ENCODE measurements at places on chromosomes 13 and 19. TPM values are rescaled to one million over a fixed set of nuclear protein-coding genes. Genes with fewer than 3 reads are reported as not detected.

DNA sequence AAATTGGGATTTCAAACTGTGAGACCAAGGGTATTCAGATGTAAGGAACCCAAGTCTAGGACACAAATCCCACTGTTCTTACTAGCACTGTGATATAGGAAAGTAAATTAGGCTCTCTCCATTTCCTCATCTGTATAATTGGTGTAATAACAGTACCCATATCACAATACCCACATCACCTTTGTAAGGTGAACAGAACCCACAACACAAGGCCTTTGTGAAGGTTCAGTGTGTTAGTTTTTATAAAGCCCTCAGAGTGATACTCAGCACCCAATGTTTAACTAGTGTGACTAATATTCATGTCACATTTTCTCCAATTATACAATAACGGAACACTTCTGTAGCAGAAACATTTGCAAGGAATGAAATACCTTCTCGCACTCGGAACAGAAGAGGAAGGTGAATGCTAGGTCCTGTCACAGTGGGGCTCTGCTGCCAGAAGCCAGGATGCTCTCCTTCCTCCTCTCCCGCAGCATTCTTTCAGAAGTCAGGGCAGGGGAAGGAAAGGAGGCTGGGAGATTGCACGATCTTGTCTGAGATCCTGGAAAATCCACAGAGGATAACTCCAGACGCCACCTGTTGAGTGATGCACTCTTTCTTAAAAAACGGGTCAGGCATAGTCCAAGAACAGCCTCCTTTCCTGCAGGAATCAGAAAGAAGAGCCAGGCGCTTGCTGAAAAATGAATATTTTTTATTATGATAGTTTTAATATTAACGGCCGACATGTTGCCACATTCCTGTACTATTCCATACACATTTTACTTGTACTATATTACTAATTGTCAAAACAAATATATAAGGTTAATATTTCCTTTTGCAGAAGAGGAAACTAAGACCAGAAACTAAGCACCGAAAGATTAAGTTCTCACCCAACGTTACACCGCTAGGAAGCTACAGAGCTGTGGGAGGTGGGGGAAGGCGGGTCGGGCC lies 762 bp downstream of the ZNF45 start:
- DNase-seq: no peak

DNA sequence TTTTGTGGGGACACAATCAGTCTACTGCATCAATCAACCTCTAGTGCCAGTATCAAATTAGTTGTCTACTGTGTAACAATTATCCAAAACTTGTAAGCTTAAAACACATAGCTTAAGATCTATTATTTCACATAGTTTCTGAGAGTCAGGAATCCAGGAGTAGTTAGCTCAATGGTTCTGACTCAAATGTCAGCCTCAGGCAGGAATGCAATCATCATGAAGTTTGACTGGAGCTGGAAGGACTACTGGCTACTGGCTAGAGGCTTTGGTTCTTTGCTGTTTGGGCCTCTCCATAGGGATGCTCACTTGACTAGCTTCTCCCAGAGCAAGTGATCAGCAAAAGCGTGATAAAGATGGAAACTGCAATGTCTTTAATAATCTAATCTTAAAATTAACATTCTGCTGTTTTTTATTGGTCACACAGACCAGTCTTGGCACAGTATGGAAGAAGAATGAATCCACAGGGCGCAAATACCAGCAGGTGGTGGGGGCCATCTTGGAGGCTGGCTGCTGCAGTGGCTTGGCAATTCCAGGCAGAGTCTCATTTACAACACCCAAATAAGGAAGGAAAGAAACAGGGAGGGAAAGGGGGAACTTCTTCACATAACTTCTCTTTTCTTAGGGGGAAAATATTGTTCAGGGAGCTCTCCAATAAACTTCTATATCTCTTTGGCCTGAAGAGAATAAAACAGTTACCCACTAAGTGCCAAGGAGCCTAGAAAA lies 15.7 kb downstream of the CAB39L start:
- no peak for DNase-seq

GRCh38 chr13:23391752-23392151 lies 41.8 kb downstream of the SACS start:
- no peak for DNase-seq

GRCh38 chr19:58479303-58479702 lies 3.2 kb downstream of the ZNF446 start:
- DNase-seq: no peak

DNA sequence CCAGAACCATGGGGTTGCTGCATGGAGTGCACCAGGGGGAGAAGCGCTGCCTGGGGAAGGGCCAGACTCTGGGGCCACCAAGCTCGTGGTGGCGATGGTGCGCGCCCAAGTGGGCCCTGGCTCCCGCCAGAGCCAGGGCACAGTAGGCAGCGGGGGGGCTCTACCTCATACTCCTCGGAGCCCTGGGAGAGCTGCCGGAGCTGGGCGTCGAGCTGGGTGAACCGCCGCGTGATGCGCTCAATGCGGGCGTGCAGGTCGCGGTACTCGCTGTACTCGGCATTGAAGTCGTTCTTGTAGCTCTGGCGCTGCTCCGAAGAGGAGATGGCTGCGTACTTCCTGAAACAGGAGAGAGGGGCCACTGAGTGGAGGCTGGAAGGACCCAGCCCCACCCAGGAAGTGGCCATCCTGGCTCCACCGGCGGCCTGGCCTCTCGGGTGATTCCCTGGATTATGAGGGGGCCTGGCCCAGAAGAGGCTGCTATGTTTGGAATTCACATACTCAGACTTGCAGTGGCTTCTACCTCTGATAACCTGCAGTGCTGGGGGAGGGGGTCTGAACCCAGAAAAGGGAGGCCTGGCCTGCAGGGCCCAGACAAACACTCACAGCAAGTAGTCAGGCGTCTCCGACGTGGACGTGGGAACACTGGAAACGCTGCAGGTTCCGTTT lies 8.3 kb upstream of the ISYNA1 start:
- no peak for DNase-seq

GRCh38 chr13:40568246-40569023 lies 98.0 kb downstream of the FOXO1 start:
- DNase-seq: no peak

- DNase-seq: no peak
Measured at GRCh38 chr13:72149701-72150100, 282.7 kb upstream of the DACH1 start.

DNA sequence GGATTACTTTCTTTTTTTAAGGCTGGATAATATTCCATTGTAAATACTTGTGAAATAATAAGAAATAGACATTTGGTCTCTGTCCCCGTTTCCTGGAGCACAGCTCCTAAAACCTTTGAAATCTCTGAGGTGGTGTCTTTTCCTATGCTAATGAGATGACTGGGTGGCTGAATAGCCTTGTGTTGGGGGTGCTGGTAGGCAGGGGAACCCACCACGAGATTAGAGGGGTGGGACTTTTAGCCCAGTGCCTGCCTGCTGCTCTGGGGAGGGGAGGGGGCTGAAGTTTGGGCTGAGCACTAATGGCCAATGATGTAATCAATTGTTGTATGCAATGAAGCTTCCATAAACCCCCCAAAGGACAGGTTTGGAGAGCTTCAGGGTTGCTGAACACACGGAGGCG lies 175.7 kb downstream of the FGF9 start:
- no peak for DNase-seq

- peak; percentile 42 for DNase-seq
Measured at GRCh38 chr13:110436276-110436675, 125.2 kb downstream of the RAB20 start.

KLHL1 gene
- not detected for total RNA-seq

GAPDHS gene
- 6.3 TPM for total RNA-seq
